ENCODE measurements at places on chromosomes 1 and 21.

DNA sequence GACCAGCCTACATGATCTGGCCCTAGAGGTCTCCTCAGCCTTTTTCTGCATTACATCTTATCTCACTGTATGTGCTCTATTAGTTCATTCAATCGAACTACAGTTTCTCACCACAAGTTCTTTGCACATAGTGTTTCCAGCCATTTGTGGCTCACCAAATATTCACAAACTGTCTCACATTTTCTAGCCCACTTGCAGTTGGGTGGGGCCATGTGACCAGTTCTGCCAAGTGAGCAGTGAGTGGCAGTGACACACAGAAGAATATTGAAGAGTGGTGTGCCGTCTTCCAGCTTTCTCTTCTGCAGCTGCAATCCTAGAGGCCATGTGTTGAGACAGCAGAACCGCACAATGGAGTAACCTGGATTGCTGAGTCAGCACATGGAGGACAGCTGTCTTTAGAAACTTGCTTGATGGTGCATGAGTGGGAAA is 103.2 kb upstream of the ZNF644 start:
- DNase-seq, result no peak

- peak; percentile 17 for DNase-seq
These were observed 490.8 kb upstream of the ADGRL4 start for GRCh38 chr1:79497193-79497773.

GRCh38 chr1:110673197-110673701 is 1.5 kb downstream of the KCNA3 start:
- no peak for DNase-seq

GRCh38 chr1:61070054-61070453 is 12.3 kb upstream of the NFIA start:
- DNase-seq, result no peak

DNA sequence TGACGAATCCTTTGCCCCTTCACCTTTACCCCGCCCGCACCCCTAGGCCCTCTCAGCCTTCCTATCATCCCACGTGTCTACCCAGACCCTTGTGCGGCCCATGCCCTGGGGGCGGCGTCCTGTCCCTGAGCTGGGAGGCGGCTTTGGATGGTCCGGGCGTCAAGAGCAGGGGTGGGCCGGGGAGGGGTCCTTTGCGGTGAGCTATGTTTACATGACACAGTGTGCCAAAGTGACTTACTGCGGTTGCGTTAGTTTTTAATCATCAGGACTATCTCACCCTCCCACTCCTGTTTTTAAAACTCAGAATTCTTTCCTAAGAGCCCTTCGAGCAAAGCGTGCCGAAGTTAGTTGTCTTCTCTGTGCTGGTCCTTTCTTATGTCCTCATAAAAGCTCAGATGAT is 144.6 kb downstream of the PGBD5 start:
- no peak for DNase-seq

- DNase-seq, result no peak
These were observed 138.9 kb upstream of the DMRTA2 start for GRCh38 chr1:50562106-50562505.

GRCh38 chr1:209059981-209060380 is 523.5 kb upstream of the CAMK1G start:
- no peak for DNase-seq

GRCh38 chr1:190578526-190578925 is 100.9 kb upstream of the BRINP3 start:
- DNase-seq, result no peak

GRCh38 chr1:169108863-169109560 is 2.5 kb downstream of the ATP1B1 start:
- DNase-seq, result no peak

DNA sequence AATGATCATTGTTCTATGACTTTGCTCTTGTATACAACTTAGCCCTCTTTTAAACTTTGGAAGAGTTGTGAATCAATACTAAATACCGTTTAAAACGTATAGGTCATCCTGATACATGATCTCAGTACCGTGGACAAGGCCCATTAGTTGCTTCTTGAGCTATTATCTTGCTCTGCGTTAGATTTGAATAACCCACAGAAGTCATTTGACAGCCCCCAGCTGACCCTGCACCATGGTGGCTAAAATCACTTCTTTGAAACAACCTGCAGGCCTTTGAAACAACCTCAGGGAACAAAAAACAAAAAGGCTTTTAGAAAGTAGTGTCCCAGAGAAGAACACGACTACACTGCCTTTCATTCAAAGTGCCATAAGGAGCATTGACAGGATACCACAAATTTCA is 473.0 kb upstream of the ADGRL2 start:
- DNase-seq, result no peak

GRCh38 chr1:19973616-19974015 is 5.8 kb downstream of the PLA2G2A start:
- DNase-seq, result no peak
